Effector memory CD8-positive, alpha-beta T cell (primary cell): ENCODE measurements at places on chromosomes 6 and 20.

DNA sequence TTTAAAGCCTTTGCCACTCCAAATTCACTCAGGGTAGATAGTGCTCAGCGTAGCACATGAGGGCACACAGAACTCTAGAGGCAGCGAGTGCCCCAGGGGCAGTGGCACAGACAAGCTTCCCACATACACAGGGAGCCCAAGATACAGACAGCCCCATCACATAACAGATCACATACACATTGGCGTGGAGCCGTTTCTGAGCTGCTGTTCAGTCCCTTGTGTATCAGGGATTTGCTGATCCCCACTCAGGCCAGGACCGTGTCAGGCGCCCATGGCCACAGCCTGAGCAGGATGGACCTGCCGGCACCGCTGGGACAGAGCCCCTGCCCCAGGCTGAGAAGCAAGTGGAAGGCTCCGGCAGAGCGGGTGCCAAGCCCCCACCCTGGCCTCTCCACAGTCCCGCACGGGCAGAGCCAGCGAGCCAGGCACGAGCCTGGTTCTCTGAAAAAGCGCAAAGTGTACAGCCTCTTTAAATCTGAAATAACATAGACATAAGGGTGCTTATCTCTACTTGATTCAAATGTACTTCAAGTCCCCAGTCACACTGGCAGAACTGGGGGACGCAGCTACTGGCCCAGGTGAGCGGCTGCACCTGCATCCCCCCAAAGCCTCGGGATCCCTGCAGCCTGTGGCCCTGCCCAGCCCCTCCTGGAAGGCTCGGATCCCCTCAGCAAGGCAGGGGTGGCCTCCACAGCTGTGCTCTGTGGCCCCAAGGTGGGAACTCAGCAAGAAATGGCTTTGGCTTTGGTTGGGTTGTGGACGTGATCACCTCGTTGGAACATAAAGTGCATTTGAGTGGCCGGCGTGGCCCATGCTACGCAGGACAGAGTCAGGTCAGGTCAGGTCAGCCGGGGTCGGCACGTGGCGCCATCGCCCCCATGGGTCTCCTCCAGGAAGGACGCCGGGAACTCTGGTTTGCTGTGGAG is 231.3 kb downstream of the ERMARD start:
- DNase-seq, result no peak

DNA sequence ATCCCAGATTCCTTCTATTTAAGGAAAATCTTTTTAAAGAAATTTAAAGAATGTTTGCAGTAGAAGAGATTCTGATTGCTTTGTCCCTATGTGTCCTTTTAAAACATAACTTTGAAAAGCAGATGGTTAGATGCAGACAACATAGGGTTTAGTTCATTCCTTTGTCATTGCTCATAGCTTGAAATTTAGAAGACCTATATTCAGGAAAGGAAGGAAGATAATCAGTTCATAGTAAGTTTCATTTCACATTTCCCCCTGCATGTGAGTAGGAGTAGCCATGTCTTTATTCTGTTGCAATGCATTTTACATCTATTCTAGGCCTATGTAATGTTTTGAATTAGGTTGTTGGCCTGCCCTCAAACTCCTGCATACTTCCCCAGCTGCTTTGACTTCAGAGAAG is 197.9 kb upstream of the GRIK2 start:
- DNase-seq, result no peak

GRCh38 chr6:56954403-56955170 is at the start of gene BEND6:
TSS of gene BEND6 (plus strand) at chr6:56955107. CDS start at chr6:56981811, 26,704 bp downstream.
- DNase-seq, result no peak

DNA sequence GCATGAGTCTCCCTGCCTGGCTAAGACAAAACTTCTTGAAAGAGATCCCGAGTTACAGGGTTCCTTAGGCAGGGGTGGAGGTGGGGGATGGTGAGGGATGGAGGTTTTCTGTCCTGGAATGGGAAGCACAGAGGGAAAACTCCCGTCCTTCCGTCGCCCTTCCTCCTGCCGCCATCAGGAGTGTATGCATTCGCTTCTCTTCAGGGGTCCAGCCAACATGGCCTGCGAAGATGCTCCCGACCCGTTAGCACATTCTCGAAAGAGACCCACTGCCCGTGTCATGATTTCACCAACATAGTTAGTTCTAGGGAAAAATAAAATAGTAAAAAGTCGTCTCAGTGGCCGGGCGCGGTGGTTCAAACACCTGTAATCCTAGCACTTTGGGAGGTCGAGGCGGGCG is 37.1 kb downstream of the KIF25 start:
- DNase-seq, result no peak

DNA sequence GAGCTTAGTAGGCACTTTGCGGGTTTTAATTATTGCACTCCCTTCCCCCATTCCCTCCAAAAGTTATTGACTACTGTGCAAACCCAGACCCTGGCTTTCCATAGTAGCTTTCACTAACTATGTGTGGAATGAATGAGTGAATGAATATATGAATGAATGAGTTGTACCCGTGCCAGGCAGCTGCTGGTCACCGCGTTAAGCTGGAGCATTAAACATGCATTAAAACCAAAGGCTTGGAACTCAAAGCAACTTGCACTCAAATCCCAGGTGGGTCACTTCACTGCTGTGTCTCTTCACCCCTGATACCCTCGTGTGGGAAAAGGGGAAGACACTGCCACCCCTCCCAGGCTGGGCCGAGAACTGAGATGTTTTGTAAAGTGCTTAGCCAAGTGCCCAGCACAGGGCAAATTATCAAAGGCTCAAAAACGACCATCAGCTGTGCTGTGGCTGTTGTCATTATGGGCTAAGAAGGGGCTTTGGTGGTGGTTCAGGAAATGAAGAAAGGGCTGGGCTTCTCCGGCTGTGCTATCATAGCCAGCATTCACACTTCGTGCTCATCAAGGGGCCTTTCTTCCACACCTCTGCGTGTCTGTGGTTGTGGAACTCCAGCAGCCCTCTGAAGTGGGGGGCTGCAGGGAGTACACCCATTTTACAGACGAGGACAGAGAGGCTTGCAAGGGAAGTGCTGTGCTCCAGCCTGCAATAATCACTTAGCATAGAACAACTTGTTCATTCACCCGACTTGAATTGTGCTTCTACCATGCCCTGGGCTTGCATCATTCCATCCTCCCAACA is 60.2 kb upstream of the STX16 start:
- DNase-seq, result no peak

GRCh38 chr6:150514806-150515380 is 84.8 kb upstream of the PLEKHG1 start:
- DNase-seq, result no peak

DNA sequence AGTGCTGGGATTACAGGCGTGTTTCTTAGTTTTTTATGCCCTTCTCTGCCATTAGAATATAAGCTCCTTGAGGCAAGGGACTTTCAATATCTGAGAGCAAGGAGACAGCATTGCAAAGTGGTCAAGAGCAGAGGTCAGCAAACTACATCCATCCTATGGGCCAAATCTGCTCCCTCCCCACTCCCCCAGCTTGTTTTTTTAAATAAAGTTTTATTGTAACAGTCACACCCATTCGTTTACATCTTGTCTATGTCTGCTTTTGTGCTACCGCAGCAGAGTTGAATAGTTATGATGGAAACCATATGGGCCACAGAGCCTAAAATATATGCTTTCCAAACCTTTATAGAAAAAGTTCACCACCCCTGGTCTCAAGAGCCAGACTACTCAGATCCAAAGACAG is 227.9 kb downstream of the EYA2 start:
- no peak for DNase-seq

DNA sequence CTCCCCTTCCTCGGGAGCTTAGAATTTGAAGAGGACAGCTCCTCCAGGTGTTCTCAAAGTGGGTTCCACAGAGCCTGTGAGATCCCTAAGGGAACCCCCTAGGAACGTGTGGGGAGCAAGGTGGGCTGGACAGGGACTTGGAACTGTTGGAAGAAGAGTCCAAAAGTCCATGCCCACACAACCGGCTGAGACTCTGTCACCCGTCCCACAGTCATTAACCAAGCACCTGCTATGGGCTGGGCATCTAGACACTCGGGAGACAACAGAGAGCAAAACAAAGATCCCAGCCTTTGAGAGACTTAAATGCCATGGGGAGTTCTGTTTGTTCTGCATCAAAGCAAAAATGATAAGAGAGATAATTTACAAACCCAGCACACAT is 51.9 kb upstream of the SAYSD1 start:
- no peak for DNase-seq

DNA sequence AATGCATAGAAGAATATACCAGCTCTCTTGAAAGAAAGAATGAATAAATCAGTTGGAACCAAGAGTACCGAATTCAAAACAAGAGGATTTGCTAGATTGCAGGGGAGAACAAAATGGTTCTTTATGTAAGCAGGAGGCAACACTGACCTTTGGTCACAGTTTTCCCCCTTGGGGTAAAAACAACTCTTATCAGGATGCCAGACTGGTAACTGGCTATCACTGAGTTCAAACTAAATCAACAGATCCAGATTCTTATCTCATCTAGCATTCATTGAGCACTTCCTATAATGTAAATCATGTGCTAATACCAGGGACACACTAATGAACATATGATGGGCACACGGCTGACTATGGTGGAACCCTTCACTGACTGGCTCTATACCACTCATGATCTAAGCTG is 4.8 kb upstream of the IL17F start:
- DNase-seq, result no peak

- DNase-seq, result no peak
These were observed 12.3 kb downstream of the RSPH3 start for GRCh38 chr6:158987657-158988056.
